ENCODE measurements at places on chromosomes 7 and 10.
A peak's percentile ranks its signal among the peaks of the same experiment; 100 is the strongest.

- DNase-seq, result no peak
Measured at GRCh38 chr7:143458263-143458662, 15.0 kb downstream of the TAS2R60 start.

DNA sequence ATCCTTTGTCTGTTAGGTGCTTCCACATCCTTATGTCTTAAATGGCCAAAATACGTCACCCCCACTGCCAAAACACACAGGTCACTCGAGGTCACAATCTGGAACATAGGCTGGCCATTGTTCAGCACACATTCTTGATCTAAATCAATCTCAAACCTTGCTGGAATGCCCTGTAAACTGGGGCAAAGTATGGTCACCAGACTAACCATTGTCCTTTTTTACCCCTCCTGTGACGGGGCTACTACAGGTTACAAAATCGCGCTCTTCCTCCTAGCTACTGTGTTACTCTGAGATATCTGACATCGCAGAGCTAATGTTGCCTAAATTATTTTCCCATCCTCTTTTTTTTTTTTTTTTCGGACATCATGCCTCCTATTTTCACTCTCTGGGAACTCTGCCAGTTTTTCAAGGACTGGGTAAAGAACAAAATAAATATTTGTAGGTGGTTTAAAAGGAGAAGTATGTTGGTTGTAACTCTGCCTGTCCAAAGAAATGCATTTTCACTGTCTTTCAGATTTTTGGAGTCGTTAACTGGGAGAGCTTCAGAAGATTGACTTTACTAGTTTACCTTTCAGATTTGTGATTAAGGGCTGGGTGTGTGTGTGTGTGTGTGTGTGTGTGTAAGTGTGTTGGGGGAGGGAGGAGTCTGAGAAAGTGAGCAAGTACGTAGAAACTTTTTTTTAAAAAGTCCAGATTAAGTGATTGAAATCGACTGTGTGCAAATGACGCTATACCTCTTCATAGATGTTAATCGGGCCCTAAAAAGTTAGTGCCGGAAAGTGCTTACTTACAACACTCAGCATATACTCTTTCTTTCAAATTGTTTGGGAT lies 942 bp upstream of the KIAA1217 start:
- DNase-seq, result no peak

DNA sequence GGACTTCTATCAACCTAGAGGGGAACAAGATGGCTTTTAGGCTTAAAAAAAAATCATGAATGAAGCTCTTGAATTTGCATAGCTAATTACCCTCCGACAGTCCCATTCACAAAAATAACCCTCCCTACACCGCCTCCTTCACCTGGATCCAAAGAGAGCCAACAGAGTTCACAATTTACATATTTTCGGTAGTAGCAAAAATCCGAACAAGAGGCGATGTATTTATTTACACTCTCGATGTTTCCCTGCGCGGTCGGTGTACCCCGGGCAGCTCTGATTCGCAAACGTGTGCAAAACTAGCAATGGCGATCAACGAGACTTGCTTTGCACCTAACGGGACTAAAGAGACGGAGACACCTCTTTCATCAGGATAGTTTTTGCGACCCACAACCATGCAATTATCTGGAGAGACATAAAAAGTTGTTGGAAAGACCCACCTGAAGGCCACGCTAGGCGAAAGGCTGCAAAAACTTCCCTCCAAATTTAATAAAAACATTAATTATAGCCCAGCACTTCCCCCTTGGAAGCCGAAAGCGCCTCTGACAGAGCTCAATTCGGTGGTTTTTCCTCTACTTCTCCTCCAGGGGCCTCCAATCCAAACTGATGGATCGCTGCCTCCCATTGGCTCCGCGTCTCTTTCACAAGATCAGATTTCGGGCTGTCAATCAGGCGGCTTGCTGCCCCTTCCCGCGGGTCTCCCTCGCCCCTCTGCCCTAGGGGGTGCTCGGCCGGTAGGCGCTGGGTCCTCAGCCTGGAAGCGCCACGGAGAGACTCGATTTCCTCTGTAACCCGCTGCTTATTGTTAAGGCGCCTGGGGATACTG lies at the start of gene ETV1:
Gene ETV1 (minus strand): TSS at position 541 of the 823 bp plus-strand sequence. CDS start 614 bp downstream, outside the sequence.
- DNase-seq, result no peak

- no peak for DNase-seq
Measured at GRCh38 chr7:27762062-27762461, 22.1 kb downstream of the TAX1BP1 start.

- no peak for DNase-seq
Measured at GRCh38 chr10:17174626-17175025, 26.8 kb downstream of the TRDMT1 start.

DNA sequence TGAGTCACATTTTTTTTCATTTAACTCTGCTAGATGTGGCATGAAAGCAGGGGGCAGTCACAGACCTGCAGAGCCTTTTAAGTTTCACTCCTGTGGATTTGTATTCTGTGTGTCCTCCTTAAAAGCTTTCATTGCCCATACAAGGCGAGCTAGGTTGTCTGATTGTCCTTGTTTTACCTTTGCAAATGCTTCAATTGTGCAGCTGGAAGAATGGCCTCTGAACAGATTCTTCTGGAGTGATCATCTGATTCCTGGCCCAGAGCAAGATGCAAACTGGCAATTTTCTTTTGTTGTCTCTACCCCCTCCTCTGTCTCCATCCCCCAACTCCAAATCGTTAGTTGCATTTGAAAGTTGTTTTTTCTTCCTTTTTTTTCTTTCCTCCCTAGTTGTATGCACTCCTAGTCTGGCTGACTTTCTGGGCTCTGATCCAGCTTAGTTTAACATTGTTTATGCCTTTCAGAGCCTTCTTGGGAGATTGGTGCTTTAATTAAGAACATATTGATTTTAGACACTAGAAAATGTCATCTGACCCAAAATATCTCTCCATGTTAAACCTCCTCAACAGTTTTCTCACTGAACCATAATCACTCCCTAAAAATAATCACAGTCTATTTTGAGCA lies 150.2 kb downstream of the REEP3 start:
- DNase-seq, result no peak

- no peak for DNase-seq
Measured at GRCh38 chr10:26389533-26389932, 48.6 kb upstream of the APBB1IP start.

GRCh38 chr7:17846935-17847334 lies 93.4 kb downstream of the SNX13 start:
- no peak for DNase-seq

DNA sequence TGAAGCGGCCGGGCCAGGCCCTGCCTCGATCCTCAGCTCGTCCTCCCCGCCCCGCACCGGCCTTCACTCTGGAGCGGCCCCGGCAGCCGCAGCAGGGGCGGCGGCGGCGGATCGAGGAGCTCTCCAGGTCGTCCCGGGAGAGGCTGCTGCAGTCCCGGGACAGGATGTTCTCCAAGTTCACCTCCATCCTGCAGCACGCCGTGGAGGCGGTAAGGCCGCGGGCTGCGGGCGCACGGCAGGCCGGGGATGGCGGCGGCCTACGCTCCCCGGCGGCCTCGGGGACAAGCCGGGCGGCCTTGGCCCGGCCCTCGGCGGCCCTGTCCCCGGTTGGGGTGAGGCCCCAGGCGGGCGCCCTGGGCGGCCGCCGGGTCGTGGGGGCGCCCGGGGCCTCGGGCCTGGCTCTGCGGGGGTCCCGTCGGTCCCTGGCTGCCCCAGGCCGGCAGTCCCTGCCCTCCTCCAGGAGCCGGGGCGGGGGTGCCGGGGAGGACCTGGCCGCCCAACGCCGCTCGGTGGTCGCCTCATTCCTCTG lies 399 bp downstream of the FHIP2A start:
- DNase-seq, result peak; percentile 2

DNA sequence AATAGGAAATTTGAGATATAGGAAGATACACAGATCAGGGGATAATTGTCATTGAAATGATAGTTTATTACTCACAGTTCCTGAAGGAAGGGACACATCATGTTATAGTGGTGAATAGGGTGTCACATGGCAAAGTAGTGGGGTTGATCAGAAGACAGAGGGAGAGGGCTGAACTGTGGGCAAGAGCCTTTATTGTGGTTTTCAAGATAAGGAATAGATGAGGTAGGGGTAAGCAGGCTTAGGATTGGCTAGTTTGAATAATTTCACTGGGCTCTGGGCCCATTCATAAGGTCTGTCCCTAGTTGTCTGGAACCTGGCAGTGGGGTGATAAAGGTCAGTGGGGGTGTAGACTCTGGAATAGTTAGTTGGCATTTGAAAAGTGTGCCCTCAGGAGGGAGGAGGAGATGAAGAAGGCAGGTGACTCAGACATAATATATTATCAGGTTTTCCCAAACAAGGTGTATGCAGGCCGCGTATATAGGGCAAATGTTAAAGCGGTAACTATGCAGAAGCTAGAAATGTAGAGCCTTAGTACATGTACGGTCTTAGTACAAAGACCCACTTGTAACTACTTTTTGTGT lies 18.5 kb downstream of the FGL2 start:
- no peak for DNase-seq

DNA sequence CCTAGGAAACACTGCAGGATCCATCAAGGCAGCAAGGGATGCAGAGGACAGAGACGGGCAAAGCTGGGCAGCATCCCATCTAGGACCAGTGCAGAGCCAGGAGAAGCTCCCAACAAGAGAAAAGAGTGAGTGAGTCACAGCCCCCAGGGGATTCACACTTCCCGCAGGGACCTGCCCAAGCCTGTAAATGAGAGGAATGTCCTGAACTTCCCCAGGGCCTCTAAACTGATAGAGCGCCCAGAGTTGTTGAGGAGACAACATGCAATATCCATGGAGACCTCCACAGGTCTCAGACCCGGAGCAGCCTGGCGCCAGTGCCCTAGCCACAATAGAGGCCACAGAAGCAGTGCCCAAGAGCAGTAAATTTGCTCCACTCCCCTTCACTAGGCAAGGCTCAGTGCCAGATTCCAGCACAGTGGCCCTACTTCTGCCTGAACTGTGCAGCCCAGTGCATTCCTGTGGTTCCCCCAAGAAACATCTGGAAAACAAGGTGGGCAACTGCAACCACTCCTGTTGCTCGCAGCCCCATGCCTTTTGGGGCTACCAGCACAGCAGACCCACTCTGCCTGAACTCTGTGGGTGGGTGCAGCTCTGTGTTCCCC lies 567.5 kb downstream of the POM121L12 start:
- no peak for DNase-seq

GRCh38 chr10:69800109-69800508 lies 1.6 kb upstream of the COL13A1 start:
- no peak for DNase-seq

DNA sequence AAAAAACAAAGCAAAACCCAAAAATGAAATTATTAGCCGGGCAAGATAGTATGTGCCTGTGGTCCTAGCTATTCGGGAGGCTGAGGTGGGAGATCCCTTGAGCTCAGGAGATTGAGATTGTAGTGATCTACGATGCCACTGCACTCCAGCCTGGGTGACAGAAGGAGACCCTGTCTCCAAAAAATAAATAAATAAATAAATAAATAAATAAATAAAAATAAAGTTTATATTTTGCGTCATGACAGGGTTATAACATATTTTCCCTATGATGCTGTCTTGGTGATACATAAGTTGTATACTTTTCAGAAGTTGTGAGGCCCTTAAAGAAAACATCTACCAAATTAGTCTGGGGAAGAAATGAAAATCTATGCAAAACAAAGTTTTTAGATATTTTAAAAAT lies 94.5 kb upstream of the MKLN1 start:
- DNase-seq, result no peak

- no peak for DNase-seq
Measured at GRCh38 chr7:37287131-37287855, 161.4 kb downstream of the ELMO1 start.

GRCh38 chr10:114810926-114811325 lies 10.7 kb upstream of the FHIP2A start:
- no peak for DNase-seq

- no peak for DNase-seq
Measured at GRCh38 chr10:53903756-53904155, 897.3 kb downstream of the PCDH15 start.

- no peak for DNase-seq
Measured at GRCh38 chr10:116629340-116629739, 8.6 kb downstream of the PNLIPRP2 start.

DNA sequence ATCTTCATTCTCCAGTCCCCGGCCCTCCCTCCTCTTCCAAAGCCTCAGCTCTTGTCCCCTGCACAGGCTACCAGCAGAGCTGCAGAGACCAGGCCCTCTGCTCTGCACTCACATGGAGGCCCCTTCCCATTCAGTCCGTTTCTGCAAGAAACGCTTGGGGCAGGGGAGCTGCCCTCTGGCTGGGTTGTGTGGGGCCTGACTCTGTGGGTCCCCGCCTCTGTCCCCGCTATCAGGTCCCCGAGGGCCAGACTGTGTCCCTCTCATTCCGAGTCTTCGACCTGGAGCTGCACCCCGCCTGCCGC lies 1.5 kb downstream of the PCOLCE start:
- DNase-seq, result no peak

- DNase-seq, result no peak
Measured at GRCh38 chr7:1449501-1449900, 9.8 kb downstream of the MICALL2 start.

DNA sequence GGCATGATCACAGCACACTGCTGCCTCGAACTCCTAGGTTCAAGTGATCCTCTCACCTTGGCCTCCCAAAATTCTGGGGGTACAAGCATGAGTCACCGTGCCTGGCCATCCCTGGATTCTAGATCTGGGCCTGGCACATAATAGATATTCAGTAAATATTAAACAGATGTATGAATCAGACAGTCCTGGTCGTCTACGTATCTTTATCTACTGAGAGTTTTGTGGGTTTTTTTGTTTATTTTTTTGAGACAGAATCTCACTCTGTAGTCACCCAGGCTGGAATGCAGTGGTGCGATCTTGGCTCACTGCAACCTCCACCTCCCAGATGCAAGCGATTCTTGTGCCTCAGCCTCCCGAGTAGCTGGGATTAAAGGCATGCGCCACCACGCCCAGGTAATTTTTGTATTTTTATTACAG lies 24.3 kb upstream of the ITGB1 start:
- DNase-seq, result no peak

GRCh38 chr7:32561613-32562012 lies 66.3 kb downstream of the AVL9 start:
- DNase-seq, result no peak

GRCh38 chr10:131635564-131636015 lies 265.2 kb upstream of the PPP2R2D start:
- no peak for DNase-seq

DNA sequence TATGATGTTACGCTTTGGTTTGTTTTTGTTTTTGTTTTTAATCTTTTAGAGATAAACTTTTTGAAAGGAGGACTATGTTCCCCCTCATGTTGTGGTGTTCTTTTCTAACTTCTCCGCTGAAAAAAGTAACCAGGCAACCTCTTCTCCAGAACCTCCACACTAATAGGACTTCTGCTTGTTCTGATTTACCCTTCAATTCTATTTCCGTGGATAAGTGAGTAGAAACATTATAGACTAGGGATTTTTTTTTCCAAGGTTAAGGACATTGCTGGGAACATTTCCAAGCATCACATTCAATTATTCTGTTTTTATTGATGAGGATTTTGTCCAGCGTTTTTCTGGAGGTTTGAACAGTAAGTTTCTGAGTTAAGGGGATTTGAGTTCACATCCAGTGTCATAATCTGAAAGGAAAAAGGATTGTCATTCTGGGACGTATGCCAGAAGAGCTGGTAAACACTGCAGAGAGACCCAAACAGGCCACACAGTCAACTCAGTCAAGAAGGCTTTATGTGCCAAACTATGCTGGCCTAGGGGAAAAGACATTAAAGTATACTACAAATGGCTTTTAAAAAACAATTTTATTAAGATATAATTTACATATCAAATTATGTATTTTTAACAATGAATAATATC lies 28.3 kb upstream of the RALA start:
- DNase-seq, result no peak

Data from stimulated activated CD8-positive, alpha-beta memory T cell treated with anti-CD3 and anti-CD28 coated beads, Interleukin-4, amount 100 ng/mL, for 4 hours (primary cell).